BJ (cell line): ENCODE measurements at places on chromosomes 16 and 17.
A peak's percentile ranks its signal among the peaks of the same experiment; 100 is the strongest.

DNA sequence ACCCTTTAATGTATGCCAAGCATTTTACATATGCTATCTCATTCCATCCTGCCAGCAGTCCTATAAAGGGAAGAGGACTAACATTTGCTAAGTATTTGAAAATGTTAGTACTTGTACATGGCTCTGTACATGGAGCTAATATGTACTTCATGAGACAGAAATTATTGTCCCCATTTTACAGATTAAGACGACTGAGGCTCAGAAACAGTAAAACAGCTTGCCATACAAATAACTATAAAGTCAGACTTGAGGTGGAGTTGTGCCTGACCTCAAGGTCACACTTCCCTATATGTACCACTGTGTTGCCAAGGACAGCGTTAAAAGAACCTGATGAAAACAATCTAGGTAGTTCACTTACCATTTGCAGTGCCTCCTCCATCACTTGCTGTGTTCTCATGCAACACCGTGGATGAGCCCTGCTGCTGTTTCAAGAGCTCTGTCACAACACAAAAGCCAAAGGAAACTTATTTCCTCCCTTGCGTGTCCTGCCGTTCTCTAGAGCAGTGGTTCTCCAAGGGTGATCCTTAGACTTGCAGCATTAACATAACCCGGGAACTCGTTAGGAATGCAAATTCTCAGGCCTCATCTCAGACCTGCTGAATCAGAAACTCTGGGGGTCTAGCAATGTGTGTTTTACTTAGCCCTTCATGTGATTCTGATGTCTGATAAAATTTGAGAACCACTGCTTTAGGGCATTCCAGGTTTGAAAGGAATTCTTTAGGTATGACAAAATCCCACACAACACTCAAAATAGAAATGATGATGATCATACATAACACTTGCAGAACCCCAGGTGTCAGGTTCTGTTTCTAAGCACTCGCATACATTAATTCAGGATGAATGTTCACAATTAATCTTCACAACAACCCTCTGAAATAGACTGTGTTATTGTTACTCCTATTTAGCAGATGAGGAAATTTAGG lies 51.2 kb upstream of the MTMR4 start:
- no peak for DNase-seq

- no peak for DNase-seq
Observed at GRCh38 chr17:17395246-17395802, 81.5 kb upstream of the MED9 start.

- no peak for DNase-seq
Observed at GRCh38 chr17:49445591-49445990, 30.9 kb upstream of the PHB1 start.

DNA sequence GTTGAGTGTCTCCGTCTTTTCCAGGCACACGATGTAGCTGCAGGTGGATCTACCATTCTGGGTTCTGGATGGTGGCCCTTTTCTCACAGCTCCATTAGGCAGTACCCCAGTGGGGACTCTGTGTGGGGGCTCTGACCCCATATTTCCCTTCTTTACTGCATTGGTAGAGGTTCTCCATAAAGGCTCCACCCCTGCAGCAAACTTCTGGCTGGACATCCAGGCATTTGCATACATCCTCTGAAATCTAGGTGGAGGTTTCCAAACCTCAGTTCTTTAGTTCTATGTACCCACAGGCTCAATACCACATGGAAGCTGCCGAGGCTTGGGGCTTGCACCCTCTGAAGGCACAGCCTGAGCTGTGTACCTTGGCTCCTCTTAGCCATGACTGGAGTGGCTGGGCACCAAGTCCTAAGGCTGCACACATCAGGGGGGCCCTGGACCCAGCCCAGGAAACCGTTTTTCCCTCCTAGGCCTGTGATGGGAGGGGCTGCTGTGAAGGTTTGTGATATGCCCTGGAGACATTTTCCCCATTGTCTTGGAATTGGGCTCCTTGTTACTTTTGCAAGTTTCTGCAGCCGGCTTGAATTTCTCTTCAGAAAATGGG lies 14.0 kb downstream of the ABCC1 start:
- no peak for DNase-seq

DNA sequence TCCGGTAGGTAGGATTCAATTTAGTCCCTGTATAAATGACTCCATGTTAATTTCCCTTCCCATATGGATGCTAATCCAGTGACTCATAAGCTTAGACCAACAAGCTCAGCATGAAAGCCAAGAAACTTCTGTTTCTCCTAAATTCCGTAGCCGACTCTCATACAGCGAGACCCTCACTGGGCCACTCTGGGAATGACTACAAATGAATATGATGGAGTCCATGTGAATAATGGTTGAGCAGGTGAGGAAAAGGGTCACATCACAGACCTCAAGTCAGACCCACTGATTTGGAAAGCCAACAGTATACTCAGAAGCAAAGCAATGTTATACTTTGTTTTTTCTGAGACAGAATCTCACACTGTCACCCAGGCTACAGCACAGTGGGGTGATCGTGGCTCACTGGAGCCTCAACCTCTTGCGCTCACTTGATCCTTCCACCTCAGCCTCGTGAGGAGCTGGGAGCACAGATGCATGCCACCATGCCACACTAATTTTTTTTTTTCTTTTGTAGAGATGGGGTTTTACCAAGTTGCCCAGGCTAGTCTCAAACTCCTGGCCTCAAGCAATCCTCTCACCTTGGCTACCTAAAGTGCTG lies 14.6 kb downstream of the RSL1D1 start:
- DNase-seq: peak; percentile 57

DNA sequence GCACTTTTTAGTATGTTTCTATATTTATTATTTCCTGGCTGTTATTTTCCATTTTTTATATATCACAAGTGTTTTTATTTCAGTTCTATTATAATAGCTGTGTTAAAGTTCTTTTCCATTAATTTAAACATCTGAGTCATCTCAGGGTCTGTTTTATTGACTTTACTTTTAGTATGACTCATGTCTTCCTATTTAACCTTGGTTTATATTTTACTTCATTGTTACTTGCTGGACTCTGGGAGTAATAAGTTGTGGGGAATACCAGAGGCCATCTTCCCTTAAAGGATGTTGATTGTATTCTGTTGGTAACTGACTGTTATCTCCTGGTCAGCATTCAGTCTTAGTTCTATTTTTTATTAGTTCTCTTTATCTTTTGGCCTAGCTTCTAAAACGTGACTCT lies 1508.2 kb downstream of the CDH11 start:
- DNase-seq: no peak

DNA sequence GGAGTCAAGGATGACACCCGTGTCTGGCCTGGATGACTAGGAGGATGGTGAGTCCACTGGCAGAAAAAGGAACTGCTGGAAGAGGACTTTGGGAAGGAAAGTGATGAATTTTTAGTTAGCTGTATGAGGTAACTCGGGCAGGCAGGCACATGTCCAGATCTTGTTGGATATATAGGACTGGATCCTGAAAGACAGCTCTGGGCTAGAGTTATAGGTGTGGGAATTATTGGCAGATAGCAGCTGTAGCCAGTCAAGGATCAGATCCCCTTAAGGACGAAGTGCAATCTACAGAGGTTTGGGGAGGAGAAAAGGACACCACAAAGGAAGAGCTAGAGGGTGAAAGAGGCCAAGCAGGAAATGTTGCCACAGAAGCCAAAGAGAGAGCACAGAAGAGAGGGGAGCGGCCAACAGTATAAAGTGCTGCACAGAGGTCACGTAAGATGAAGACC lies 10.1 kb downstream of the CYB5D1 start:
- DNase-seq: no peak
